SJSA1 (cell line): ENCODE measurements at places on chromosomes 7 and 10. TPM values are rescaled to one million over a fixed set of nuclear protein-coding genes. Genes with fewer than 3 reads are reported as not detected.
A peak's percentile ranks its signal among the peaks of the same experiment; 100 is the strongest.

The PILRA gene
- 0.18 and 1.7 TPM in 2 replicates for total RNA-seq

DNA sequence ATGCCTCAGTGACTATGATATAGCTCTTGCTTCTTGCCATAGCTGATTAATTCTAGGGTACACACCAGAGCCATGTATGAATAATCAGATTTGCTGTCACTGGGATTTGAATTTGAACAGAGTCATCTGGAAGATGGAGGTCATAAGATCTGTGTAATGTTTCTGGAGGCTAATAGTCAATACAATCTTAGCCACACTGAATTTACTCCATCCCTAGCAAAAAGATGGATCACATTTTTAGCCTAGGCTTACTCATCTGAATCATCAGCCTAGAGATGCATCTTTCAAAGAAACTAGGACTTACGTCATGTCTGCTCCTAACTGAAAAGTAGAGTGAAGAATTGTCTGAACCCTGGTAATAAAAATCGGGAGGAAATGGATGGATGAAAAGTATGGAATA lies 142.3 kb upstream of the ZNF804B start:
- DNase-seq, result no peak
- H3K27ac ChIP-seq, result no peak overlapping the region
- no peaks in the 10 kb centered on the region for H3K27me3 ChIP-seq
- no peaks in the 10 kb centered on the region for H3K4me1 ChIP-seq

DNA sequence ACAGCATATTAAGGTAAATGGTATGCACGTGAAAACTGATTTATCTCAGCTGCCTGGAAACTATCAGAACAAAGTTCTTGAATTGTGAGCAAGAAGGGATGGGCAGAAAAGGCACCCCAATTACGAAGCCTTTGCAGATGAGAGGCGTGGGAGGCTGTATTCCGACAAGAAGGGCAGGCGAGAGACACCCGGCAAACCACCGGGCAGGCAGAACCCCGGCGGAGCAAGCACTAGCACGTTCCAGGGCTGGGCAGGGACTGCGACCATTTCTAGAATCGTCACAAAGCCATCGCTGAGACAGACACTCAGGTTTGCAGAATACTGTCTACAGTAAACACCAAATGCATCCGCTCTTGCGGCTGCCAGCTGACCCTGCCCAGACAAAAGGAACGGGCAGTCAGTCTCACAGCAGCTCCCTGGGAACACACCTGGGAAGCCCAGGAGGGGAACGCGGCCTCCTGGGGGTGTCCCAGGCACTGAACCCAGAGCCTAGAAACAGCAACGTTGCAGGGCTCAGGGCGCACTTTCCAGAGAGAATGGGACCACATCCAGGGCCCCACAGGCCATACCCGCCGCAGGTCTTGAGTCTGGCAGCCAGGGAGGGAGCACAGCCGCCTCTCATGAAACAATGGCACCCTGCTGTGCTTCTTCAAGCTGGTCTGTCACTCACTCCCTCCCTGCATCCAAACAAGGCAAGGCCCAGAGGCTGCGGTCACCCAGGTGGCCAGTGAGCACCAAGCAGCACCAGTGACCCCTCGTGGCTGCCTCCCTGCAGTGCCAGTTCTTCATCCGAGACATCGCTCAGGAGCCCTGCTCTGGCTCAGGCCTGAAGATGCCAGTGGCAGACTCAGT lies 261.9 kb downstream of the PTPRN2 start:
- no peak overlapping the region for H3K27ac ChIP-seq
- H3K27me3 ChIP-seq, result no peaks in the 10 kb centered on the region
- H3K4me1 ChIP-seq, result no peaks in the 10 kb centered on the region
- no peaks in the 10 kb centered on the region for H3K36me3 ChIP-seq
- no peak overlapping the region for H3K4me3 ChIP-seq

GRCh38 chr7:100723732-100724275 lies 3.5 kb downstream of the EPO start:
- no peak overlapping the region for H3K27ac ChIP-seq
- H3K4me1 ChIP-seq, result peaks cover 24% of the 10 kb centered on the region
- no peaks in the 10 kb centered on the region for H3K36me3 ChIP-seq
- H3K27me3 ChIP-seq, result peaks cover 14% of the 10 kb centered on the region
- H3K4me3 ChIP-seq, result no peak overlapping the region

- H3K4me3 ChIP-seq, result no peak overlapping the region
- no peaks in the 10 kb centered on the region for H3K27me3 ChIP-seq
- no peak overlapping the region for H3K27ac ChIP-seq
These were observed 1254.6 kb upstream of the CELF2 start for GRCh38 chr10:9762966-9763656.

GRCh38 chr7:144842377-144842851 lies 6.6 kb upstream of the TPK1 start:
- no peak for DNase-seq
- no peaks in the 10 kb centered on the region for H3K4me1 ChIP-seq
- no peaks in the 10 kb centered on the region for H3K36me3 ChIP-seq
- H3K27me3 ChIP-seq, result no peaks in the 10 kb centered on the region
- H3K27ac ChIP-seq, result no peak overlapping the region
- H3K4me3 ChIP-seq, result no peak overlapping the region

DNA sequence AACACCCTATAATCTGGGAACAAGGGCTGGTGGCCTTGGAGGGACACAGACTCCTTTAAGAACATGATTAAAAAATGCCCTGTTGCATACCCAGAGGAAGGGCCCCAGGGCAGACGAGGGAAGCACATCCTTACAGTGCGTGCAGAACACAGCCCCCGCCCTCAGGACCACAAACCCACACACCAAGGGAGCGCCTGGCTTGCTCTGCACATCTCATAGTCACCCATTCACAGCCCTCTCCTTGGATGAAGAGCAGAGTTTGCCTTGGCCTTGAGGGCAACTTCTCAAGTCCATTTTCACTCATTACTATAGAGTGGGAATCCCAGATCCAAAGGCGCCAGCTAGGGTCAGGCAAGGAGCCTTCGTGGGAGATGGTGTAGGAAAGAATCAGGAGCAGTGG lies 6.3 kb upstream of the VSIR start:
- H3K4me1 ChIP-seq, result no peaks in the 10 kb centered on the region
- no peaks in the 10 kb centered on the region for H3K36me3 ChIP-seq
- H3K4me3 ChIP-seq, result no peak overlapping the region
- no peak overlapping the region for H3K27ac ChIP-seq

The TNKS2 gene
- 21.9 and 23.8 TPM in 2 replicates for total RNA-seq

- DNase-seq, result no peak
- H3K4me1 ChIP-seq, result no peaks in the 10 kb centered on the region
- H3K36me3 ChIP-seq, result no peaks in the 10 kb centered on the region
These were observed 167.2 kb downstream of the EBF3 start for GRCh38 chr10:129796710-129797420.

DNA sequence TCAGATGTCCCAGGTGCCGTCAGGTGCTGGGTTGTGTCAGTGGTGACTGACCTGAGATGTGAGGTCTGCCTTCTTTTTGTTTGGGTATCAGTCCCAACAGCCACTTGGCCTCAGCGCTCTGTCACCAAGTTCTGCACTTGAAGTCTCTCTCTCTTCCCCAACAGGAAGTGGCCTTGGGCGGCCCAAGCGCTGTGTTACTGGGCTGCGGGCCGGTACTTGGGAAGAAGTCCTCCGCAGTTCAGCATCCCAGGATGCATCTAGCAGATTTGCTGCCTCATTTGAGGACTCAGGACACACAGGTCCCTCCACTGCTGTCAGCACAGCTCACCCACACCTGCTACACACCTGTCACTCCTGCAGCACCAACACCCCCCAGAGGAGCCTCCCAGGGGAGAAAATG lies 40.1 kb downstream of the LYZL2 start:
- H3K27me3 ChIP-seq, result no peaks in the 10 kb centered on the region
- no peak for DNase-seq
- H3K4me1 ChIP-seq, result no peaks in the 10 kb centered on the region
- H3K4me3 ChIP-seq, result no peak overlapping the region
- H3K36me3 ChIP-seq, result no peaks in the 10 kb centered on the region

- H3K27ac ChIP-seq, result no peak overlapping the region
- H3K27me3 ChIP-seq, result no peaks in the 10 kb centered on the region
- peaks cover 26% of the 10 kb centered on the region for H3K36me3 ChIP-seq
These were observed 20.8 kb downstream of the EPC1 start for GRCh38 chr10:32326119-32326518.

- H3K4me3 ChIP-seq, result no peak overlapping the region
- no peaks in the 10 kb centered on the region for H3K27me3 ChIP-seq
- no peak for DNase-seq
- no peaks in the 10 kb centered on the region for H3K4me1 ChIP-seq
- no peaks in the 10 kb centered on the region; the same call in 1 of the 2 replicates for H3K36me3 ChIP-seq
These were observed 2.2 kb upstream of the PON3 start for GRCh38 chr7:95398155-95398940.

GRCh38 chr10:93074597-93075368 lies 1.1 kb downstream of the CYP26A1 start:
- H3K4me3 ChIP-seq, result peak overlapping the region; percentile 41
- H3K36me3 ChIP-seq, result no peaks in the 10 kb centered on the region
- peaks cover 21% of the 10 kb centered on the region for H3K27me3 ChIP-seq
- H3K27ac ChIP-seq, result no peak overlapping the region

The CLCN1 gene
- total RNA-seq, result not detected in 2 replicates

GRCh38 chr7:44131173-44132029 lies 8.1 kb upstream of the POLD2 start:
- H3K36me3 ChIP-seq, result no peaks in the 10 kb centered on the region
- H3K4me3 ChIP-seq, result no peak overlapping the region
- DNase-seq, result no peak
- no peaks in the 10 kb centered on the region for H3K27me3 ChIP-seq
- H3K4me1 ChIP-seq, result no peaks in the 10 kb centered on the region

The PDE6C gene
- total RNA-seq, result not detected in 2 replicates

- H3K27ac ChIP-seq, result no peak overlapping the region
- no peaks in the 10 kb centered on the region for H3K36me3 ChIP-seq
- peaks cover 16% of the 10 kb centered on the region for H3K4me1 ChIP-seq
- H3K4me3 ChIP-seq, result no peak overlapping the region
- DNase-seq, result no peak
These were observed 43.6 kb upstream of the BAMBI start for GRCh38 chr10:28633750-28634149.

GRCh38 chr10:78436706-78437406 lies 403.2 kb downstream of the RPS24 start:
- no peak overlapping the region for H3K27ac ChIP-seq
- no peak for DNase-seq
- peaks cover 49% of the 10 kb centered on the region for H3K4me1 ChIP-seq
- no peaks in the 10 kb centered on the region for H3K36me3 ChIP-seq

The CPXM2 gene
- not detected in 2 replicates for total RNA-seq

DNA sequence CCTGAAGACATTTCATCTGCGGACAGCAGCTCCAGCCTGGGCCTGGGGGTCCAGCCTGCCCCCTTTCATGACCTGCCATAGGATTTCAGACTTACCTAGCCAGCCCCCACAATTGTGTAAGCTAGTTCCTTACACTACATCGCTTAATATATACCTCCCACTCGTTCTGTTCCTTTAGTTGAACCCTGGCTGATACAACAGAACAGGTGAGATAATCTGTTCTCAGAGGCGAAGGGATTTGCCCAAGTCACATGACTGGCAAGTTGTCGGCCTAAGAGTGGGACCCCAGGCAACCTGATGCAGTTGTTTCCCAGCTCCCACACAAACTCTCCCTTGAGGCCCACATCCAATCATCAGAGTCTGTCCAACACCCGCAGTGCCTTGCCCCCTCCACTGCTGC lies 168.2 kb downstream of the SH3PXD2A start:
- H3K27ac ChIP-seq, result no peak overlapping the region
- H3K4me3 ChIP-seq, result no peak overlapping the region
- H3K4me1 ChIP-seq, result no peaks in the 10 kb centered on the region
- no peaks in the 10 kb centered on the region for H3K27me3 ChIP-seq

The HECW1 gene
- total RNA-seq, result 19.1 TPM in 2 replicates

GRCh38 chr10:131200856-131201470 lies 110.6 kb downstream of the TCERG1L start:
- H3K27ac ChIP-seq, result no peak overlapping the region
- H3K4me1 ChIP-seq, result no peaks in the 10 kb centered on the region
- DNase-seq, result peak; percentile 33
- no peak overlapping the region for H3K4me3 ChIP-seq

DNA sequence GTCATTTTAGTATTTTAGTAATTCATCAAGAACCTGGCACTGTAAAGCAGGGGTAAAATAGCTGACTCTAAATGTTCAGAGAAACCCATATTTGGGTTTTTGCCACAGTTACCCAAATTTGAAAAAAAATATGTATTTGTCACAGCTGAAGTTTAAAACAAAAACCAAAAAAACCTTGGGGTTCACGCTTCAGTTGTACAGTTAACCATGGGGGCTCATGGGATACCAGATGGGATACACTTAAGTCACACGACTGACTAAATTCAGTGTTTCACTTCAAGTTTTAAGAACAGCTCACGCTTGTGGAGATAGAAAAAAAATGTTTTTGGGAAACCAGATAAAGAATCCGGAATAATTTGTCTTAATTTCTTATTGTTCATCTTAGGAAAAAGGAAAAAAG lies 2.1 kb downstream of the ARL3 start:
- H3K27ac ChIP-seq, result peak overlapping the region; percentile 81
- H3K27me3 ChIP-seq, result no peaks in the 10 kb centered on the region
- peaks cover 61% of the 10 kb centered on the region for H3K4me1 ChIP-seq
- H3K4me3 ChIP-seq, result no peak overlapping the region

DNA sequence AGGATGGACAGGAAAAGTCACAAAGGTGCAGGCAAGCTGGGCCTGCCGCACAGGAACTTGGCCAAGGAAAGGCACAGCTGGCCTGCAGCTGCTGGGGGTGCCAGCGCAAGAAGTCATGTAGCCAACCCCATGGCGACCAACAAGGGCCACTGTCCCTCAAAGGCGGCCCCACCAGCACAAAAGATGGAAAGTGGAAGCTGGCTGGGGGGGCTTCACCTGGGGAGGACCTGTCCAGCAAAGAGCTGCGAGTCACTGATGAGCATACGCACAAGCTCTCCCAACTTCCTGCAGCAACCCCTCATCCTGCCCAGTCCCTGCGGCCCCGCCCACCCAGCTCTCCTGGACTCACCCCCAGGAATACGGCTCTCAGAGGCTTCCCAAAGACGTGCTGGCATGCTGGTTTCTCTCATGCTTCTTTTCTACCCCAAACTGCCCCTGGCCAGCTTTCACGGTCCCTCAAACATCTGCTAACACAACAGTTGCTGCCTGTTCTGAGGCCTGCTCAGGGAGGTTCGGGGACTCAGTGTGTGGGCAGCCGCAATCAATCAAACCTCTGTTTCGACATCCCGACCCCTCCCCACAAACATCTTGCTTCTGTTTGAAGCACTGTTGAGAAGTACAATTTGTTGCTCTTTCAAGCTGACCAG lies 67.6 kb downstream of the FAM53B start:
- H3K27ac ChIP-seq, result no peak overlapping the region
- H3K4me1 ChIP-seq, result peaks cover 4% of the 10 kb centered on the region; the same call in 1 of the 2 replicates
- H3K27me3 ChIP-seq, result no peaks in the 10 kb centered on the region
- DNase-seq, result no peak

GRCh38 chr10:72340510-72341261 lies 14.0 kb downstream of the DNAJB12 start:
- DNase-seq, result peak; percentile 54
- H3K4me1 ChIP-seq, result peaks cover 29% of the 10 kb centered on the region
- H3K4me3 ChIP-seq, result no peak overlapping the region
- no peaks in the 10 kb centered on the region for H3K27me3 ChIP-seq
- H3K27ac ChIP-seq, result no peak overlapping the region

DNA sequence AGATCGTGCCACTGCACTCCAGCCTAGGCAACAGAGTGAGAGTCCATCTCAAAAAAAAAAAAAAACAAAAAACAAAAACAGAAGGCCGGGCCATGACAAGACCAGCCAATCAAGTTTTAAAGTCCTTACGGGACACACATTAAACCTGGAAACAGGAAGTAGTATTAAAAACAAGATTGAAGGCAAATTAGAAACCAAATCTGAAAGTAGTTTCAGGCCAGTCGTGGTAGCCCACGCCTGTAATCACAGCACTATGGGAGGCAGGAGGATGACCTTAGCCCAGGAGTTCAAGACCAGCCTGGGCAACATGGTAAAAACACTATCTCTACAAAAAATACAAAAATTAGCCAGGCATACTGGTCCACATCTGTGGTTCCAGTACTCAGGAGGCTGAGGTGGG lies 18.1 kb downstream of the PSAP start:
- peaks cover 32% of the 10 kb centered on the region for H3K4me1 ChIP-seq
- H3K4me3 ChIP-seq, result no peak overlapping the region
- DNase-seq, result no peak
- no peaks in the 10 kb centered on the region for H3K27me3 ChIP-seq

The GHRHR gene
- not detected in 2 replicates for total RNA-seq

The CRTAC1 gene
- not detected in 2 replicates for total RNA-seq
